ENCODE measurements at places on chromosomes 12 and 14.

- DNase-seq, result no peak
Measured at GRCh38 chr12:127070515-127071157, 1196.3 kb upstream of the TMEM132C start.

GRCh38 chr14:46323404-46323762, 328.2 kb downstream of the RPL10L start:
- DNase-seq, result no peak

GRCh38 chr12:118377884-118378470, 1.6 kb downstream of the SUDS3 start:
- peak; percentile 86 for DNase-seq

GRCh38 chr12:51874486-51874885, 13.4 kb upstream of the ANKRD33 start:
- no peak for DNase-seq

- DNase-seq, result no peak
Measured at GRCh38 chr14:95047754-95048153, 109.6 kb downstream of the DICER1 start.

DNA sequence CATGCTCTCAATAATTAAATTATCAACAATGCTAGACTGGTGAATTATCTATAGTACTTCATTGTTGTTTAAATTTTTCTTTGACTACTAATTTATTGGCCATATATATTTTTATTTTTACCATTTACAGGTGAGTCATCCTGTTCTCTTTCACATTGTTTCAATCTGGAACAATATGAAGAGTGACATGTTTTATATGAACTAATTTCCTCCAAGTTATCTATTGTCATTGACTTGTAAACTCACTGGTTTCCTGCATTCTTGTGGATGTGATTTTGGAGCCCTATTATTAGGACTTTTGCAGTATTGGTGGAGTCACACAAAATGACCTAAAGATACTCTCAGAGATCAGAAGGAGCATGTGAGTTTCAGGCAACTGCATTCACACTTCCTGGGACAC, 297.7 kb downstream of the AEBP2 start:
- DNase-seq, result no peak

DNA sequence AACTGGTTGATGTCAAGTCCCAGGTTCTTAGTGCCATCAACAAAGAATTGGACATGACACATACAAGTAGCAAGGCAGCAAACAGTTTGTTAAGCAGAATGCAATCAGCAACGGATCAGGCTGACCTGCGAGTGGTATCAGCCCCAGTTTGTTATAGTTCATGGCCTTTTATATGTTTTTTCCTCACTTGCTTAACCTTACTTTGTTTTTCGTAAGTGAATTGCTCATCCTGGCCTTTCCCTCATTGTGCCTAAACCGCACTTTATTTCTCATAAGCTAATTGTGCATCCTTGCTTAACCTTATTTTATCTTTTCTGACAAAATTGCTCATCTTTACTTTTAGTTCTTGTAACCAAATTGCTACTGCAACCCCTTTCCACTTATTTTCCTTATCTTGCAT, 4.1 kb downstream of the ETFBKMT start:
- DNase-seq, result no peak

Data from CD4-positive, alpha-beta T cell treated with Interleukin-17A for 1 hour (primary cell).